ENCODE measurements at places on chromosomes 4 and X. TPM values are rescaled to one million over a fixed set of nuclear protein-coding genes. Genes with fewer than 3 reads are reported as not detected.

- DNase-seq, result no peak
Observed at GRCh38 chrX:23195761-23196160, 138.9 kb upstream of the PTCHD1 start.

DNA sequence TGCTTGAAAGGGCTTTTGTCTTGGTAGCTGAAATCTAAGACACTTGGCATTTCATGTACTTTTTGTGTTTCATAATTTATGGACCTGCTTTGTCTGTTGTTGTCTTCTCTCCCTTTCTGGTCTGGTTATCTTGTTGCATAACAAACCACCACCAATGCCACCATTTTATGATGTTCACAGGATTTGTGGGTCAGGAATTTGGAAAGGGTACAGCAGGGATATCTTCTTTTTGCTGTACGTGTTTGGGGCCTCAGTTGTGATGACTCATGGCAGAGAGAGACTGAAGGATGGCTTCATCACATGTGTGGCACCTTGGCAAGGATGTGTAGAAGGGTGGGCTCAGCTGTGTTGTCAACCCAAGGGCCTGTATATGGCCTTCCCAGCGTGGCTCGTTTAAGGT, 35.2 kb downstream of the KDM6A start:
- peak; percentile 43 for DNase-seq

DNA sequence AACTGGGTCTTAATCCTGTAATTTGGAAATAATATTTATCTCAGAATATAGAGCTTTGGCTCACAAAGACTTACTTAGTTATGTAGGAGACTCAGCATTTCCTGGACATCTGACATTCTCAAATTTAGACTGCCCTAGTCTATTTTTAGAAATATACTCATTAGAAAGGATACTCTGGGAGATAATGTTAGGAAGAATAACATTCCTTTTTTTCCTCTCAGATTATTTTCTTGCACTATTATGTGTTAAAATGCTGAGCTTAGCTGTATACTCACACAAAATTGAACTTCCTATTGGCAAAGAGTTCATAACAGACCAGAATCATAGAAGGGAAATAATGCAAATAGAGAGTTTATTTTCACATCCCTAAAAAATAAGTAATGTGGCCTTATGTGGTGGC, 1424.9 kb upstream of the PCDH7 start:
- DNase-seq, result no peak

- DNase-seq, result no peak
Observed at GRCh38 chr4:187238646-187239045, 515.0 kb upstream of the FAT1 start.

DNA sequence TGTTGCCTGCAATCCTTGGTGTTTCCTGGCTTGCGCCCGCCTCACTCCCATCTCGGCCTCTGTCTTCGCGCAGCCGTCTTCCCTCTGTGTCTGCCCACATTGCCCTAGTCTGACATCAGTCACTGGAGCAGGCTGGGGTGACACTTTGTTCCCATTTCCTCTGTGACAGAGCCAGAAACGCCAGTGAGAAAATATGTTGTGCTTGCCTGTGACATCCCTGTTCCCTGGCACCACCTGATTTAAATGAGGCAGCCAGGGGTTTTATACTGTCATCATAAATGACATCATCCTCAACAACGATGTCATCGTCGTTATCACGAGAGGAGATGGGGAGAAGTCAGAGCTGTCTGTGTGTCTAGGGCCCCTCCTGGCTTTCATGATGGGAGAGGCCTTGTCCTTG, 29.1 kb downstream of the ZNF185 start:
- DNase-seq, result no peak

- DNase-seq, result peak; percentile 79
Observed at GRCh38 chr4:53196882-53197771, 168.7 kb downstream of the SCFD2 start.

- DNase-seq, result no peak
Observed at GRCh38 chr4:22801391-22801790, 108.7 kb downstream of the GBA3 start.

- no peak for DNase-seq
Observed at GRCh38 chrX:41837270-41837944, 85.9 kb downstream of the CASK start.

DNA sequence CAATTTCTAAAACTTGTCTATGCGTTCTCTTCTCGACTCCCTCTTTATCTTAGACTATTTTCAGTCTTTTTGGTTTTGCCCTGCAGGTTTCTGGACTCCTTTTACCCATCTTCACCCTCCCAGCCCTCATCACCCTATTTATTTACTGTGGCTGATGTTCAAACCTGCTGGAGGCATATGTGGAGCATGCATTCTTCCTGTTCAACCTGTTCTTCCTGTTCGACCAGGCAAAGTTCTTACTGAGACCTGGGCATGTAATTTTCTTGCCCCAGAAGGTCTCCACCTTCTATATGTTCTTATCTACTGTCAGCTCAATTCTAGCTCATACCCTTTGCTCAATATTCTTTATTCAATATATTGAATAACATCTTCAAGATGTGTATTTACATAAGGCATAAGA, 69.4 kb upstream of the AGA start:
- DNase-seq, result no peak

GRCh38 chr4:102826105-102826889, 1.1 kb downstream of the UBE2D3 start:
- DNase-seq, result no peak

DNA sequence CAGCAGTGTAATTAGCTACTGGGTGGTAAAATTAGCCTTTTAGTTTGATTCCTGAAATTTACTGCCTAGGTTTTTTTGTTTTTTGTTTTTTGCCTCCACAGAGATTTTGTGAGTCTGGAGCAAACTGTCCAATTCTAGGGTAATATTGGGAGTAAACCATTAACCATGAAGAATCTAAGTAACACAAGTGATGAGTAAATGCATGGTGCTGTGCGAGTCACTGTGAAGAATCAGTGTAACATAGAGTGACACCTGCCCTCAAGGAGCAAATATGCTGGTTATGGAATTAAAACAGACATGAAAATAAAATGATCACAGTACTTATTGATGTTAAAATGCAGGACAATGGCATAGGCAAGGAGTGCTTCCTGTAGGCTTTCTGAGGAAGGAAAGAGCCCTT, 60.1 kb downstream of the LRP2BP start:
- DNase-seq, result no peak

DNA sequence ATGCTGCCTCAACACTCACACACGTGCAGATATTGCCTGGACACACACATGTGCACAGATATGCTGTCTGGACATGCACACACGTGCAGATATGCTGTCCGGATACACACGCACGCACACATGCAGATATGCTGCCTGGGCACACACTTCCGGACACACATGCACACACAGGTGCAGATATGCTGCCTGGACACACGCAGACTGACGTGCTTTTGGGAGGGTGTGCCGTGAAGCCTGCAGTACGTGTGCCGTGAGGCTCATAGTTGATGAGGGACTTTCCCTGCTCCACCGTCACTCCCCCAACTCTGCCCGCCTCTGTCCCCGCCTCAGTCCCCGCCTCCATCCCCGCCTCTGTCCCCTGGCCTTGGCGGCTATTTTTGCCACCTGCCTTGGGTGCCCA, 14.7 kb downstream of the FGFRL1 start:
- no peak for DNase-seq

- DNase-seq, result no peak
Observed at GRCh38 chr4:13142726-13143125, 341.4 kb downstream of the RAB28 start.

DNA sequence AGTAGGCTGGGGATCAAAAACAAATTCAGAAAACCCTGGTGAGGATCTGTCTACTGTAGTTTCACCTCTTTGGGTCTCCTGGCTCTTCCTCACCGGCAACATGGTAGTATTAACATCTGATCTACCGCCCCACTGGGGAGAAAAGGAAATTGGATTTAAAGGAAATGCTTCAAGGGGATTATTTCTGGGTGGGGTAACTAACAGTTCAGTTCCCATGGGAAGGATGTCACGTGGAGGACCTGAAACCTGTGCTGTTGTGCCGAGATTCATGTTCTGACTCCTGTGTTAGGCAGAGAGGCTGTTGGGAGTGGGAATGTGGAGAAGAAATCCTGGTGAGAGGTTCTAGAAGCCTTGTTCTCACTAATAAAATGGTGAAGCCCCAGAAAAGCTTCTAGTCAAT, 254.4 kb downstream of the BCOR start:
- no peak for DNase-seq

Gene KLF8
- 2.2 TPM for total RNA-seq

Gene RAB9B
- total RNA-seq, result 0.13 TPM

Gene ITIH6
- total RNA-seq, result not detected

Gene KCTD8
- total RNA-seq, result not detected

Gene CCDC110
- total RNA-seq, result 2.7 TPM
